Lung (tissue), 17 donors: ENCODE measurements at places on chromosomes 3 and 15. TPM values are rescaled to one million over a fixed set of nuclear protein-coding genes. Genes with fewer than 3 reads are reported as not detected.

The LRRC15 gene
- total RNA-seq: 0.06 TPM

The AHSG gene
- 0.20 TPM for total RNA-seq

The MASP1 gene
- total RNA-seq: 8.3 TPM

The TERC gene
- 12.4 TPM for total RNA-seq

The ARL14 gene
- total RNA-seq: not detected

The AADACL2 gene
- not detected for total RNA-seq

The LDHAL6B gene
- total RNA-seq: not detected

The FOXB1 gene
- total RNA-seq: not detected

DNA sequence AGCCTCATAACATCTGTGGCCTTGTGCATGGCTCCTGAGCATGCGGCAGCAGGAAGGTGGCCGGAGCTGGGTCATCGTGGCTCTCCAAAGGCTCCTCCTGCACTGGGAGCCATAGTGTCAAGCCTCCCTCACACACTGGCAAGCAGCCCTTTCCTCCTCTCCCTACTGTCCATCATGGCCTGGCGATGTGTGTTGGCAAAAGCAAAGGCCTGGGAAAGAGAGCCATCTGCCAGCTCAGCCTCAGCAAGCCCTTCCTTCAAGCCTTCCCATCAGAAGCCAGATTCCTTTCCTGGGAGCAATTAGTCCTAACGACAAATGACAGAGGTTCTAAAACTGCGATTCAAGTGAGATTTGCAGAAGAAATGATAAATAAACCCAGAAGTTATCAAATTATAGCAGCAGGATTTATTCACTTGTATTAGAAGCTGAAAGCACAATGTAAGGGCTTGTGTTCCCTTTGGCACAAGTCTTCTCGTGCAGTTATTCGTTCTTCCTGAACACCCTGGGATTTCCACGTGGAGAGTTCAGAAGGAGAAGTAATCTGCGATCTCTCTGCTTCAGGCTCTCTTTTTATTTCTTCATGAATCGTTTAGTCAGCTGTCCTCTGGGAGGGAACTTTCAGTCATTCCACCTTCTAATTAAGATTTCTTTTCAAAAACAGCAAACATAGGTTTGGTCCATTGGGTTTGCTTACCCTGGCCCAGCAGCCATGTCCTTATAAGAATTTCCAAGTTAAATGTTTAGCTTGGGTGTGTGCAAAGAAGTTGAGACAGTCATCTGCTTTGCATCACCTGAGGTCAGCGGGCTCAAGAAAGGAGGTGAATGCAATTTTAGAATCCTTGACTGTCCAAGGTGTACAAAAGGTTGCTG is 110.3 kb upstream of the TMC3 start:
- H3K4me1 ChIP-seq: no peaks in the 10 kb centered on the region
- no peak overlapping the region for H3K27ac ChIP-seq
- no peak for DNase-seq

- H3K36me3 ChIP-seq: no peaks in the 10 kb centered on the region
- H3K4me1 ChIP-seq: peaks cover 15% of the 10 kb centered on the region
- H3K27ac ChIP-seq: no peak overlapping the region
- no peak overlapping the region for H3K4me3 ChIP-seq
These were observed 85.6 kb upstream of the NEO1 start for GRCh38 chr15:72966641-72967040.

DNA sequence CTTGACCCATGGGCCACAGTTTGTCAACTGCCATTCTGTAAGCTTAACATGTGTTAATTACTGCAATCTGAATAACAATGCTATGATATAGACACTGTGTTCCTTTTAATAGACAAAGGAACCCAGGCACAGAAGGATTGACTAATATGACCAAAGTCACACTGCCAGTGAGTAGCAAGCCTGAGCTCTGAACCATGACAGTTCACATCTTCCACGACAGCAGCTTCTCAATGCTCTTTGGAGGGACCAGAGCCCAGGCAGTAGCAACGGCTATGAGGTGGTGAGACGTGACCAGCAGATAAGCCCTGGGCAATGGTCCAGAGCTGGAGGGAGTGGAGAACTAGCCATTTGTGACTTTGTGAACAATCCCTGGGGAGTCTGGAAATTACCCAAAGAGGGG is 19.4 kb downstream of the CA12 start:
- peaks cover 8% of the 10 kb centered on the region for H3K27me3 ChIP-seq
- no peak overlapping the region for H3K27ac ChIP-seq
- DNase-seq: peak; percentile 78
- no peak overlapping the region for H3K4me3 ChIP-seq
- peaks cover 2% of the 10 kb centered on the region for H3K4me1 ChIP-seq

- no peak overlapping the region for H3K4me3 ChIP-seq
- no peaks in the 10 kb centered on the region for H3K36me3 ChIP-seq
- H3K4me1 ChIP-seq: peaks cover 11% of the 10 kb centered on the region
- H3K27ac ChIP-seq: peak overlapping the region; percentile 90
- no peaks in the 10 kb centered on the region for H3K27me3 ChIP-seq
These were observed 105.9 kb upstream of the HERC1 start for GRCh38 chr15:63939531-63940130.

DNA sequence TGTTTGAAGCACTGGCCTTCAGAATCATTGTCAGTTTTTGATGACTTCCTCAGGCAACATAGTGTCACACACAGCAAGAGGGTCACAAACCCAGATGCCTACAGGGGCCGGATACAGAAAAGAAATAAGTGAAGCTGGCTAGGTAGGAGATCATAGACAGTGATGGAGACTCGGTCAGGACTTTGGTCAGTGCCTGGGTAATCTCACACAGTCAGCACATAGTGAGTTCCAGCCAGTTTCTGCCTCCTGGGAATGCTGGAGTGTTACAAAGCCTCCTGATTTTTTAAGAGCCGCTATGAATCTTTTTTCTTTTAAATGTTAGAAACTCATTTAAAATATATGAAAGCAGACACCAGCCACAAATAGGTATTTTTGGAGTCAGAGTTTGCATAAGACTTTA is 399.1 kb downstream of the IL5RA start:
- no peak overlapping the region for H3K27ac ChIP-seq
- H3K27me3 ChIP-seq: no peaks in the 10 kb centered on the region
- no peaks in the 10 kb centered on the region for H3K36me3 ChIP-seq
- no peak for DNase-seq

DNA sequence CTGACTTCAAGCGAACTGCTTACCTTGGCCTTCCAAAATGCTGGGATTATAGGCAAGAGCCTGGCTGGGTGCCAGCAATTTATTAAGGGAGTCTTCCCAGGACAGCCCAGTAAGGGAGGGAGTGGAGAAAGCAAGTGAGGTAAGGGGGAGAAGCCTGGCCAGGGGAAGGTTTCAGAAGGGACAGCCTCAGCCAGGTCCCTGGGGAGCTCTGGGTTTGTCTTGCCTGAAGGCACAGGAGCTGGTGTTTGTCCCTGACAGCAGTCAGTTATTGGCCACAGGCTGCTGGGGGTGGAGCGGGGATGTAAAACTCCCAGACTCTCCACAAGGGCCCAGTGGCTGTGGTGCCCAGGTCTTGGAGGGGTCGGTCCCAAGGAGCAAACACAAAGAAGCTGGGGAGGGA is 33.0 kb upstream of the CDCP1 start:
- no peaks in the 10 kb centered on the region for H3K27me3 ChIP-seq
- H3K36me3 ChIP-seq: no peaks in the 10 kb centered on the region
- no peaks in the 10 kb centered on the region for H3K4me1 ChIP-seq
- H3K4me3 ChIP-seq: no peak overlapping the region

GRCh38 chr3:138338811-138339210 is 9.2 kb upstream of the NME9 start:
- H3K4me3 ChIP-seq: no peak overlapping the region
- H3K27ac ChIP-seq: no peak overlapping the region
- no peak for DNase-seq
- H3K36me3 ChIP-seq: no peaks in the 10 kb centered on the region
- H3K27me3 ChIP-seq: no peaks in the 10 kb centered on the region
- H3K4me1 ChIP-seq: no peaks in the 10 kb centered on the region

- no peaks in the 10 kb centered on the region for H3K4me1 ChIP-seq
- DNase-seq: no peak
- no peak overlapping the region for H3K4me3 ChIP-seq
- H3K36me3 ChIP-seq: no peaks in the 10 kb centered on the region
- no peaks in the 10 kb centered on the region for H3K27me3 ChIP-seq
- H3K27ac ChIP-seq: no peak overlapping the region
These were observed 145.4 kb downstream of the CHL1 start for GRCh38 chr3:341998-342397.

DNA sequence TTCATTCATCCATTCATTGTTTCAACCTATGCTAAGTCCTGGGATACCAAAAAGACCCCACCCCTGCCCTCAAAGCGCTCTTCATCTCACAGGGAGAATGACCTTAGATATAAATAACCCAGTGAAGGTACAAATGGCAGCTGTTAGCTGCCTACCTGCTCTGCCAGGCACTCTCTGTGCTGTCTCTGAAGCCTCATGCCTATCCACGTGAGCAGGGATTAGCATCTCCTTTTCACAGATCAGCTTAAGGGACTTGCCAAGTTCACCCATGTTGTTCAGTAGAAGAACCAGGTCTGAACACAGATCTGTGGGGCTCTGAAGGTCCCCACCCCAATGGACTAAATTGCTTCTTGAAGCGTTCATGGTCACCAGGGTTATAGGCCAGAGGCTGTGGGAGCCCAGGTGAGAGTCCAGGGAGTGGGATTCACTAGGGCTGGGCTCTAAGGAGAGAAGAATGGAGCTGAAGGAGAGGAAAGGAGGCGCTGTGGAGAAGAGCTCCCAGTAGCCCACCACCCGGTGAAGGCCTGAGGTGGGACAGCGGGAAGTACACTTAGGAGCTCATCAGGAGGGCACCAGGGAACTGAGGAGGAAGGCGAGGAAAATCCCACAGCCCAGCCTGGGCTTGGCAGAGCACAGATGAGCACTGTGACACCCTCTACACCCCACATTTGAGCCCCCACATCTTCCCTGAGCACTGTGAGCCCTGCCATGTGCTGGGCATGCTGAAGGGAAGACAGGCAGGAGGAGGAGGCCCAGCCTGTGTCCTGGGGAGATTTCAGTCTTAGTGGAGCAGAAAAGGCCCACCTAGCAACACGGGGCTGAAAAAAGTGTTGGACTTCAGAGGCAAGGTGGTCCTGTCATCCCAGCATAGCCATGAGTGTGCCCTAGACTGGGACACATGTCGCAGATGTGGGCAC is 20.4 kb downstream of the RBP1 start:
- no peaks in the 10 kb centered on the region for H3K4me1 ChIP-seq
- H3K27ac ChIP-seq: no peak overlapping the region
- no peaks in the 10 kb centered on the region for H3K36me3 ChIP-seq
- no peak for DNase-seq

GRCh38 chr3:17964108-17964507 is 221.7 kb upstream of the TBC1D5 start:
- H3K4me3 ChIP-seq: no peak overlapping the region
- no peaks in the 10 kb centered on the region for H3K4me1 ChIP-seq
- DNase-seq: no peak

- no peak overlapping the region for H3K4me3 ChIP-seq
- H3K36me3 ChIP-seq: no peaks in the 10 kb centered on the region
- no peak overlapping the region for H3K27ac ChIP-seq
- H3K27me3 ChIP-seq: no peaks in the 10 kb centered on the region
These were observed 22.1 kb downstream of the TYRO3 start for GRCh38 chr15:41581110-41581509.

- no peaks in the 10 kb centered on the region for H3K36me3 ChIP-seq
- H3K4me3 ChIP-seq: no peak overlapping the region
- no peaks in the 10 kb centered on the region for H3K27me3 ChIP-seq
- H3K27ac ChIP-seq: no peak overlapping the region
- no peak for DNase-seq
These were observed 202.9 kb upstream of the CADM2 start for GRCh38 chr3:84755860-84756259.

DNA sequence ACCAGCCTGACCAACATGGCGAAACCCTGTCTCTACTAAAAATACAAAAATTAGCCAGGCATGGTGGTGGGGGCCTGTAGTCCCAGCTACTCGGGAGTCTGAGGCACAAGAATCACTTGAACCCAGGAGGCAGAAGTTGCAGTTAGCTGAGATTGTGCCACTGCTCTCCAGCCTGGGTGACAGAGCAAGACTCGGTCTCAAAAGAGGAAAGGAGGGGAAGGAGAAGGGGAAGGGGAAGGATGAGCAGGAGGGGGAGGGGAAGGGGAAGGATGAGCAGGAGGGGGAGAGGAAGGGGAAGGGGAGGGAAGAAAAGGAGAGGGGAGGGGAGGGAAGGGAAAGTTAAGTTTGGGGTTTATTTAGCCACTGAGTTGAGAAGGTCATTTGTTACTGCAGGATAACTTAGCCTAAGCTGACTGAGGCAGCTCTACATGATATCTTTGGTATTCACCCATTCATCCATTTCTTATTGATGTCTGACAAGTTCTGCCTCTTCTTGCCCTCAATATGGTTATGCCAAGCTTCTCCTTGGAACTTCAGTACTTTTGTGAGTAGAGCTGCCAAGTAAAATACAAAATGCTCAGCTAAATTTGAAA is 15.9 kb upstream of the ABHD2 start:
- H3K4me3 ChIP-seq: no peak overlapping the region
- H3K4me1 ChIP-seq: no peaks in the 10 kb centered on the region
- no peak for DNase-seq
- H3K36me3 ChIP-seq: no peaks in the 10 kb centered on the region
- H3K27ac ChIP-seq: no peak overlapping the region

- H3K4me3 ChIP-seq: no peak overlapping the region
- peak overlapping the region; percentile 97 for H3K27ac ChIP-seq
These were observed 2.6 kb upstream of the PLXND1 start for GRCh38 chr3:129608936-129609590.

- no peak for DNase-seq
- no peak overlapping the region for H3K4me3 ChIP-seq
- no peak overlapping the region for H3K27ac ChIP-seq
- no peaks in the 10 kb centered on the region for H3K27me3 ChIP-seq
These were observed 33.9 kb downstream of the ILDR1 start for GRCh38 chr3:121988146-121988545.

- no peaks in the 10 kb centered on the region for H3K36me3 ChIP-seq
- peak; percentile 56 for DNase-seq
- H3K4me1 ChIP-seq: no peaks in the 10 kb centered on the region
- H3K27me3 ChIP-seq: no peaks in the 10 kb centered on the region
These were observed 262.1 kb downstream of the IGSF11 start for GRCh38 chr3:118772547-118773011.
